Dermis blood vessel endothelial cell (primary cell): ENCODE measurements at places on chromosomes 13 and 19. TPM values are rescaled to one million over a fixed set of nuclear protein-coding genes. Genes with fewer than 3 reads are reported as not detected.

DNA sequence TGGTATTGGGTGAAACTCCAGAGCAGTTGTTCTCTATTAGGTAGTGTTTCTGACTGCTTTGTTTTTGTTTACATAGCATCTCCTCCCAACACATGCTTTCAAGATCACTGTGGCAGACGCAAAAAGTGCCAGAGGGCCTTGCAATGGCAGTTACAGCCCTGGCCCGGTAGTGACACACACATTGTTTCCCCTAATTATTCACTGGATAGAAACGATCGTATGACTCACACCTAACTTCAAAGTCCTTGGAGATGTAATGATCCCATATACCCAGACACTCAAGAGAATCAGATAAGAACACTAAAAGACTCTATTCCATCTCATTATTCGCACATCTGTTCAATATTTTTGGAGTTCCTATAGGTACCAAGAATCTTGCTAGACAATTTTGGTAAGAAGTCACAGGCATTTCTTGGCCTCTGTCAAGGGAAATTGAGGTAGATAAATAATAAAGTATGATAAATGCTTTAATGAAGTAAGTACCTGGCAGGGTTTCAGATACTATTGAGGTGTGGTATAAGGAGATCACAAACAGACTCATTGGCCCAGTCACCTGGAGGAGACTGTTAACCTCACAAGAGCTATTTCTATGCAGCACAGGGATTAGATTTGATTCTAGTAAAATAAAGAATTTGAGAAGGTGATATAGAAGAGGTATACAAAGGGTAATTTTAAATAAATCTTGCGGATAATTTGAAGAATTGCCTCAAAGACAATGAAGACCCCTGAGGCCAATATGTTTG, 485.3 kb downstream of the SLITRK6 start:
- DNase-seq = no peak

DNA sequence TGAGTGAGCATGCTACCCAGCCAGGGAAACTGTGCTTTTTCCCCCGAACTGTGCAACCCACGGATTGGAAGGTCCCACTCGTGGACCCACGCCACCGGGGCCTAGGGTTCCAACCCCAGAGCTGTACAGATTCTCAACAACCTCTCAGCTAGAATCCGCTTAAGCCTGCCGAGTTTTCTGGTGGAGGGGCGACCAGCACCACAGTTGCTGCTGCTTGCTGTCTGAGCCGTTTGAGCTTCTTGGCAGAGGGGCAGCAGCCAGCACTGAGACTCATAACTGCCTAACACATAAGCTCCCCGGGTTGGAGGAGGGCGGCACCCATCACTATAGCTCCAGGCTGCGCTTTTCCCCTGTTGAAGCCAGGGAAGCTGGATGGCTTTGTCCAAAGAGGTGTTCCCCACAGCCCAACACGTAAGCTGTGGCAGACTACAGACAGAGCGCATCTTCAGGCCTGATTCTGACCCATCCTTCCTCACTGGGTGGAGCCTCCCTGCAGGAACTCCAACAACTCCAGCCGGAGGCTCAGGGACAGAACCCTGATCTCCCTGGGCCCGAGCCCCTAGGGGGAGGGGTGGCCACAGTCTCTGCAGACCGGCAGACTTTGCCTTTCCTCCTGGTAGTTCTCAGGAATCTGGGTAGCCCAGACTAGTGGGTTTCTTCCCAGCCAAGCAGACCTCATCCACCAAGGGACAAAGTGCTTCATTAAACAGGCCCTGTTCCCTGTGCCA, 871.6 kb downstream of the SLITRK6 start:
- no peak for DNase-seq

DNA sequence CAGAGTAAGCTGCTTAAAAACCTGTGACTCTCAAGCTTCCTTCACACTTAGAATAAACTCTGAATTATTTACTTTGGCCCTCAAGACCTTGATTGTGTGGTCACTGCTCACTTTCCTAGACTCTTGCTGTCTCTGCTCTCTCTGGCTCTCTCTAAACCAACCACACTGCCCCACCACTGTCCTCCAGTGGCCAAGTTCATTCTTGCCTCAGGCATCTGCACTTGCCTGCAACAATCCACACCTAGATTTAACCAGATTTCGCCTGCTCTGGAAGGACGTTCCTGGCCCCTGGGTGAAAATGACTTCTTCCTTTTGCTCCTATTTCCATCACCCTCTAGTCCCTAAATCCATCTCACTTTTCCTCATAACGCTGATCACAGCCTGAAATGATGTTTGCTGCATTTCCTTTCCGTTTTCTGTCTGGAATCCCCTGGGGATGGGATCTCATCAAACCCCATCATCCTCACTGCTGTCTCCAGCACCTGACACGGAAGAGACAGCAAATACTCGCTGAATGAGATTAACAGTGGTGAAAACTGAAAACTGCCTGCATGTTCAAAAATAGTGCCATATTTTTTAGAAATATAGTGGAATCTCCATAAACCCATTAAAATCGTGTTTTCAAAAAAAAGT, 232.6 kb downstream of the UQCRFS1 start:
- no peak for DNase-seq

GRCh38 chr13:108003626-108004025, 211.7 kb downstream of the LIG4 start:
- no peak for DNase-seq

- DNase-seq = no peak
Observed at GRCh38 chr13:43629691-43630480, 156.9 kb downstream of the ENOX1 start.

GRCh38 chr13:62280590-62280989, 864.9 kb upstream of the PCDH20 start:
- DNase-seq = no peak

- peak; percentile 28 for DNase-seq
Observed at GRCh38 chr19:13117176-13117771, 734 bp upstream of the TRMT1 start.

TNFRSF19 gene
- total RNA-seq = 0.09 and 0.17 TPM in 2 replicates

PSG11 gene
- total RNA-seq = not detected in 2 replicates

ATP4B gene
- total RNA-seq = not detected in 2 replicates
